ENCODE measurements at places on chromosomes 1 and 21.
A peak's percentile ranks its signal among the peaks of the same experiment; 100 is the strongest.

GRCh38 chr1:101191049-101191448 is 45.8 kb upstream of the S1PR1 start:
- DNase-seq: no peak

GRCh38 chr1:1937549-1938275 is 18.6 kb upstream of the TMEM52 start:
- DNase-seq: no peak

GRCh38 chr1:151443846-151444782 is 15.2 kb downstream of the POGZ start:
- peak; percentile 69 for DNase-seq

- peak; percentile 44 for DNase-seq
Measured at GRCh38 chr1:226784081-226785049, 45.3 kb upstream of the ITPKB start.

DNA sequence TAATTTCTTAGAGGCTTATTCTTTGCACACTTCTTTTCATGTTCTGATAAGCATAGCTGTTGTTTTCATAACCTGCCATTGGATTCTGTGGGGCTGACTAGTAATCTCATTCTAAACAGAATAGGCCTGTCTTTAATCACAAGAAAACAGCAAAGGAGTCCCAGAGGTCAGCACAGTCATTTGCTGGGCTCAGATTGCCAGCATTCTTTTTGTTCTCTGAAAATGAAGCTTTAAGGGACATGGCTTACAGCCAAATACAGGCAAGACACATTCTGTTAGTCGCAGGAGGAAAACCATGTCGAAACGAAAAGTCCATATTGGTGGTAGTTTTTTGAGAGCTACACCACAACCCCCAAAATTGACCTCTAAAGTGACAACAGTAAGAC is 75.0 kb downstream of the MRPS6 start:
- no peak for DNase-seq

- no peak for DNase-seq
Measured at GRCh38 chr1:207828046-207828445, 76.2 kb downstream of the CD46 start.

DNA sequence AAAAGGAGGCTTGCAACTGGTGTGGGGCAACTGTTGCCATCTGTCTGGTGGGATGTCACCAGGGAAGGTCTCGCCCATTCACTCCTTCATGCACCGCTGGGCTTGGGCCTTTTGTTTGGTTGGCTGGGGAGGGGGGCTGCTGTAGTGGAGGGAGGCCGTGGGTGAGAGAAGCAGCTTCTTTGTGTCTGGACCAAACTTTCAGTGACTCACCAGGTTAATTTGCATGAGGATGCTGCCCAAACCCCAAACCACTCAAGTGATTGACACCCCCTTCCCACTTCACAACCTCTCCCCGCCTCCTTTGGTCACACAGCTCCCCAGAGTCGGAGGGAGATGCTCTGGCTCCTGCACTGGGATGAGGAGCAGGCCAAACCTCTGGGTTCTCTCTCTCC is 19.7 kb downstream of the BTG2 start:
- peak; percentile 85 for DNase-seq

DNA sequence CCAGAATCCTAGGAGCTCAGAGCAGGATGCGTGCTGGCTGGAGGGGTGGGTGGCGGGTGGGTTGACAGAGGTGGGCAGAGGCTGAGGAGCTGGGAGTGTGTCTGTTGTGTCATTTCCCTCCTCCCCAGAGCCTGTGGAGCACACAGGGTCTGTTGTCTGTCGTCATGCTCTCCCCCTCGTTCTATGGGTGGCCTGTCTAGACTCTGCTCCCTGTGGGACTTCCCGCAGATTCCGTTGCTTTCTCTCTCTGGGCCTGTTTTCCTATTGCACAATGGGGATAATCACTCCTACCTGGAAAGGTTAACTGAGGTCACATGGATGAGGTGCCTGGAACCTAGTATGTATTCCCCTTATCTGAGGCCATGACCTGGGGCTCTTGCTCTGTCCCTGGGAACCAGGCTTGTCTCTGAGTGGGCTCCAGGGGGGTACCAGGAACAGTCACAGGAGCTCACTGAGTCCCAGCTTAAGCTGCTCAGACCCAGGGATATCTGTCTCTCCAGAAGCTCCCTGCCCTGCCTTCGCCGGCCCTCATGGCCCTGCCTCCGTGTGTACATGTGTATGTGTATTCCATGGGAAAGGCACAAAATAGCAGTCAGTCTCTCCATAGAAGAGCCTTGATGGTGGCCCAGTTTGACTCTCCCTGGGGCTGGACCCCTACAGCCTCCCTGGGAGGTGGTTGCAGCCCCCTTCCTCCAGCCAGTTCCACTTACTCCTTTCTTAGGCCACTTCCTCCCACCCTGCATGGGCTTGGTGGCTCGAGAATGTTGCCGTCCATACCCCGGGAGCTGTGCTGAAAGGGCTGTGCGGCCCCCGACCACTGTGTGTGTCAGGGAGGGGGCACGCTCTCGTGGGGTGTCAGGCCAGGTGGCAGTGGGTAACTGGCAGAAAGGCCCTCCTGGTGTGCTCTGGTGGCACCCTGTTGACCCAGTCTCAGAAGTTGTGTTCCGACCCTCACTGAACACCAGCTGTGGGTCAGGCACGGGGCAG is 17.9 kb downstream of the PTPRF start:
- no peak for DNase-seq

DNA sequence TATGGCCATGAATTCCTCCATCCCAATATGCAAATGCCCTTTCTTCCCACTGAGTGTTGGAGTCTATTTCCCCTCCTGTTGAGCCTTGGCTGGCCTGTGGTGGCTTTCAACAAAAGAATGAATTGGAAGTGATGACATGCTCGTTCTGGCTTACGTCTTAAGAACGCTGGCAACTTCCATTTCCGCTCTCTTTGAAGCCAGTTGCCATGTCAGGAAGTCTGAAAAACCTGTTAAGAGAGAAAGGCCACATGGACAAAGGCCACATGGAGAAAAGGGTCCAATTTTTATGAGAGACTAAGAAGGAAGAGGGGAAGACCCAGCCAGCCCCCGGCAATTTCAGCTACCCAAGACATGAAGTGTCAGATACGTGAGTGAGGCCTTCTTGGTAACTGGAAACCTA is 45.6 kb upstream of the GADD45A start:
- DNase-seq: no peak

DNA sequence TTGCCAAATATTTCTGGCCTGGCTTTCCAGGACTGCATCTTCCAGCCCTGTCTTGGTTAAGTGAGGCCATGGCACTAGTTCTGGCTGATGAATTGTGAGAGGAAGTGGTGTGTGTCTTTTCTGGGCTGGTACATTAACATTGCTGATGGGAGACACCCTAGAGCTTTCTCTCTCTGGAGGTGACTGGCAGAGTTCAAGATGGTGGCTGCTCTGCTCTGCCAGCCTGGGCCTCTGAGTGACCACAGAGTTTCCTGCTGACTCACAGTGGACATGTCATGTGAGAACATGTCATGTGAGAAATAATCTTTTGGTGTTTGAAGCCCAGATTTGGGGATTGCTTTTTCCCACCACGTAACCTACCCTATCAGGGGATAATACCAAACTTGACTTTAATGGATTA is 218.0 kb upstream of the KIAA0040 start:
- DNase-seq: no peak

DNA sequence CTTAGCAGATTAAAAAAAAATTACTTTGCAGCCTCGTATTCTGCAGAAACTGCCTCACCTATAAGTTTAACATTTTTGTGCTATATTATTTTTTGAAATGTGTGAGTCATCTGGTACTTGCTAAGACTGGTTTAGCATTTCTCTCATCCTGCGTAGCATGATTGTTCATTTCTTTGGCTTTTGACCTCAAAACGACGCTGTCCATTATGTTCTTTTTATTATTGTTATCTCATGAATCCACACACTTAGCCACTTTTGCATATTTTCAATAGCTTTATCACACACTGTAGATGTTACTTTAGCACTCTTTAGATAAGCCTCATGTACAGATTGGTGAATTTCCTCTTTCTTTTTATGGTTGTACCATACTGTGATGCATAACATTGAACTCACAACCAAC is 1004.9 kb upstream of the NCAM2 start:
- DNase-seq: no peak

GRCh38 chr1:31576201-31576669 is at the start of gene TINAGL1:
TSS of gene TINAGL1 (plus strand) at chr1:31576515. CDS start at chr1:31577149, 634 bp downstream.
- peak; percentile 52 for DNase-seq

GRCh38 chr1:111359376-111359775 is 68.2 kb downstream of the OVGP1 start:
- no peak for DNase-seq

- DNase-seq: peak; percentile 49
Measured at GRCh38 chr1:75233302-75233929, 99.2 kb downstream of the LHX8 start.

DNA sequence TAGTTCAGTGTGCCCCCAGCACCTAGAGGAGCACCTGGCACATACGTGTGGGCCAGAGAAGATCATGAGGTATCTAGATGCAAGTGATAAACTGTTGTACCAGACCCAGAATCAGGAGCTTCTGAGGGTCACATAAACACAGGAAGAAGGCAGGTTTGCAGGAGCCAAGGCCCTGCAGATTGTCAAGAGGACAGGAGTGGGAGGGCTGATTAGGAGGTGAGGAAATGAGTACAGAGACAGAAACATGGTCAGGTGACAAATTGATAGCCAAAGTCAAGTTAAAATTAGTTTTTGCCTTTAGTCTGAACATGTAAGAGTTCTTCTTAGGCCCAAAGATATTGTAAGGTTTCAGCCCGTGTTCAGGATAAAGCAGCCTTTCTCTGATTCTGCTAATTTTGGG is 14.0 kb upstream of the TRAF3IP3 start:
- no peak for DNase-seq

- DNase-seq: no peak
Measured at GRCh38 chr1:112729909-112730308, 14.8 kb upstream of the PPM1J start.

DNA sequence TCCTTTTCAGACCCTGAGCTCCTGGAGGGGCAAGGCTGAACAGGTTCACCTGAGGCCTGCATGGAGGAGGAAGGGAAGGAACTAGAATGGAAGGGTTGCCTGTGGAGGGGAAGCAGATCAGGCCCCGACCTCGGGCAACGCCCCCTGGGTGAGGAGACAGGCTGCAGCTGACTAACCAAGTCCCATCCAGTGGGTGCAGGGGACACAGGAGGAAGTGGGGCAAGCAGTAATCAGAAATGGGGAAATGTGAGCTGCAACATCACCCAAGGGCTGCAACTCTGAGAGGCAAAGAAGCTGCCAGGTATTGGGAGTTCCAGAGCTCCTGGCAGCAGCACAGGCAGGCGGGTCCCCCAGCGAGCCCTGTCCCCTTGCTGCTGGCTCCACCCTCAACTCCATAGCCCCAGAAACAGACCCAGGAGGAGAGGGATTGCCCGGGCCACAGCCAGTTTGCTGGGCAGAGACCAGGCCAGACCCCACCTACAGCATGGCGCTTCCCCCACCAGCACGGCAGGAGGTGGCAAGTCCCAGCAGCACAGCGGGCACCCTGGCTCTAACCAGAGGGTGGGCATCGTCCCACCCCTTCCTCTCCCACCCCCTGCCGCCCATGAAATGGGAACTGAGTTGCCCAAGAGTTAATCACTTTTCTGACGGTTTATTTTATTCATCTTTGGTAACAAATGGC is 38.5 kb downstream of the MRPL37 start:
- DNase-seq: no peak

GRCh38 chr1:19480282-19480681 is 5.1 kb downstream of the CAPZB start:
- no peak for DNase-seq

DNA sequence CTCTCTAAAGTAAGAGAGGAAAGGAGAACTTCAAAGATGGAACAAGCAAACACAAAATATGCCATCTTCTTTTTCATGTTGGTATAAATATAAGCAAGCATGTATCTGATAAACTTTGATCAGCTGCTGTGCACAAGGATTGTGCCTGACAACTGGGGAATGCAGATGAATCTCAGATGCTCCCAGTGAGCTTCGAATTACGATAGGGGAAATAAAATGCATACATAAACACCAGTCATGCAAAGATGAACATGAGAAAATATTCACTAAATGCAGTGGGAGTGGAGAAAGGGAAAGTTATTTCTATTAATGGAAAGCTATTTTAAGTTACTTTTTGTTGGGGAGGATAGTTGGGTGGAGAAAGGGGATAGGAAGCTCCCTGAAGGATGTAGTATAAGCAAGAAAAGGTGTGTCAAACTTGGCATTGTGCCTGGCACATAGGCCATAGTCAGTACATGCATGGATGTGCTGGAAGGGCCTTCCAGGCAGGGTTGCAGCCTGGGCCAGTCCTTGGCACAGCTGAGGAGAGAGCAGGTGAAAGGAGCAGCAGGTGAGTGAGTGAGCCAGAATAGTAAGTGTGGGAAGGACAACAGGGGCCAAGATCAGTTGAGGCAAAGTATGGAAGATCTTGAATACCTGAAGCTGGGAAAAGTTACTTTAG is 57.8 kb upstream of the PGD start:
- no peak for DNase-seq

- DNase-seq: no peak
Measured at GRCh38 chr1:184900507-184900906, 73.8 kb downstream of the NIBAN1 start.

DNA sequence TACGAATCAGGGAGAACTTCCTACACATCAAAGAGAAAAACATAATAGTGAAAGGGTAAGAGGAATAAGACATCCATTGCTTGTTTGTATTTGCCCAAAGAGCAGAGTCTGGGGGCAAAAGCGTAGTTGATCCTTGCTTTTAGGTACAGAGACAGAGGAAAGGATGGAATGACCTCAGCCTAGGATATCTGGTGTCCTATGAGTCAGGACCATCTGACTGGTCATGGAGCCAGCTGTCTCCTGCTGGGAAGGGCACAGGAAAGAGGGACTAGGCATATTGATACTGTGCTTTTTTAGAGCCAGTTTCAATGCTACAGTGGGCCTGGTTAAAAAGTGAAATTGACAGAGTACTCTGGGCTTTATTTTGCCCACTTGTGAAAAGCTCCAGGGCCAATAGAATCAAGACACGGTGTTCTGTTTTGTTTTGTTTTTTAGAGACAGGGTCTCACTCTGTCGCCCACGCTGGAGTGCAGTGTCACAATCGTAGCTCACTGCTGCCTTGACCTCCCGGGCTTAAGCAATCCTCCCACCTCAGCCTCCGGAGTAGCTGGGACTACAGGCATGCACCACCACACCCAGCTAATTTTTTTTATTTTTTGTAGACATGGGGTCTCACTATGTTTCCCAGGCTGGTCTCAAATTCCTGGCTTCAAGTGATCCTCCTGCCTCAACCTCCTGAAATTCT is 3.2 kb downstream of the PLEKHO1 start:
- no peak for DNase-seq

GRCh38 chr1:37473431-37474045 is 842 bp upstream of the ZC3H12A start:
- DNase-seq: no peak

- no peak for DNase-seq
Measured at GRCh38 chr1:239872626-239873025, 219.1 kb upstream of the FMN2 start.

GRCh38 chr21:35563885-35564451 is 496.4 kb downstream of the SETD4 start:
- no peak for DNase-seq
